NCI-H187 (cell line): ENCODE measurements at places on chromosomes 3 and 15.

GRCh38 chr3:170836491-170836890 is 33.5 kb downstream of the RPL22L1 start:
- no peak for DNase-seq

DNA sequence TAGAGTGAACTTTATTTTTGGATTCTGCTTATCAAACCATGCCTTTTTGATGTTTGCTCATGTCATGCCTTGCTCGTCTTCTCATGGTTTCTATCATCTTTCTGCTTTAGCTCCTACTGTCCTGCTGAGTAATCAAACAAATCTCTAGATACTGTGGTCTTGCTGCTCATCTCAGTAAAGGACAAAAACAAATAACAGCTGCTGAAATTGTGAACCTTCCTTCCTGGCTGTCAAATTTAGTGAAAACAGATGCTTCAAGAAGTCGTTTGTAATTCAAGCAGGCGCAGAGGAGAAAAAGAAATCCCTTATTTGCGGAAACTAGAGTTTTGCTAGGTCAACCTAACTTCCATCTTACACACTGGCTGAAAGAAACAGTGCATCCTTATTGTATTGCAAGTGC is 616.1 kb upstream of the ALCAM start:
- DNase-seq: no peak

- no peak for DNase-seq
Measured at GRCh38 chr3:8837162-8837561, 67.7 kb upstream of the OXTR start.

DNA sequence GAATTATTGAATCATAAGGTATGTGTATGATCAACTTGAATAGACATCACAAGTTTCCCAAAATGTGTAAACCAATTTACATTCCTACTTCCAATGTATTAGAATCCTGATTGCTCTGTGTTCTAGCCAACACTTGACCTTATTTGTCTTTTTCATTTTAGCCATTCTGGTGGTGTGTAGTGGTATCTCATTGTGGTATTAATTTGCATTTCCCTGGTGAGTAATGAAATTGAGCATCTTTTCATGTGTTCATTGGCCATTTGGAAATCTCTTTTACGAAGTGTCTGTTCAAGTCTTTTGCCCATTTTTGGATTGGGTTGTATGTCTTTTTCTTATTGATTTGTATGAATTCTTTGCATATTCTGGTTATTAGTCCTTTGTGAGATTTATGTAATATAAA is 138.0 kb downstream of the RBPMS2 start:
- no peak for DNase-seq

- DNase-seq: no peak
Measured at GRCh38 chr3:138338244-138338643, 8.6 kb upstream of the NME9 start.

- no peak for DNase-seq
Measured at GRCh38 chr3:155869691-155870090, 759 bp upstream of the GMPS start.
